ENCODE measurements at places on chromosomes 7 and 10.

GRCh38 chr7:124399941-124400340 lies 365.7 kb downstream of the GPR37 start:
- DNase-seq: no peak

DNA sequence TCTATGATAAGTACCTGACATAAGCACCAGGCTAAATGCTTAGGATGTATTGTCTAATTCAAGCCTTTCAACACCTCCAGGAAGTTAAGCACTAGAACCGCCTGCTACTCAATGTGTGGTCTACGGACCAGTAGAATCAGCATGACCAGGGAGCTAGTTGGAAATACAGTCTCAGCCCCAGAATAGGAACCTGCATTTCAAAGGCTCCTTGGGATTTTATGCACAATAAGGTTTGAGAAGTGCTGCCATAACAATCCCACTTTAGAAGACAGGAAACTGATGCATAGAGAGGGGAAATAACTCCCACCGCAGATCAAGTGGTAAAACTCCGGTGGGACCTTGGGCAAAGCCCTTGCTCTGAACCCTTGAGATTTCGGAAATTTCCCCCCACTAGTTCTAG lies 8.8 kb upstream of the DUSP5 start:
- DNase-seq: no peak

DNA sequence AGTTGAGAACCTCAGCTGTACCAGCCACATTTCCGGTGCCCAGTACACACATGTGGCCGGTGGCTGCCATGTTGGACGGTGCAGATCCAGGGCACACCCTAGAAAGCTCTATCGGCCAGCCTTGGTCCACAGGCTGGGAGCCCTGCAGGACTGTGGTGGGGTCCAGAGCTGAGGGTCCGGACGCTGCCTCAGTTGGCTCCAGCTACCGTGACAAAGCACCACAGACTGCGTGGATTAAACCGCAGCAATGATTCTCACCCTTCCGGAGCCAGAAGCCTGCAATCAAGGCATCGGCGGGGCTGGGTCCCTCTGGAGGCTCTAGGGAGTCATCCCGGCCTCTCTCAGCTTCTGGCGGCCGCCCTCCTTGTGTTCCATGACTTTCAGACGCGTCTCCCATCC lies 50.1 kb downstream of the PDGFA start:
- no peak for DNase-seq

GRCh38 chr10:89633484-89633883 lies 11.6 kb downstream of the PANK1 start:
- DNase-seq: no peak

GRCh38 chr7:10940704-10941355 lies 32.8 kb upstream of the PHF14 start:
- no peak for DNase-seq

DNA sequence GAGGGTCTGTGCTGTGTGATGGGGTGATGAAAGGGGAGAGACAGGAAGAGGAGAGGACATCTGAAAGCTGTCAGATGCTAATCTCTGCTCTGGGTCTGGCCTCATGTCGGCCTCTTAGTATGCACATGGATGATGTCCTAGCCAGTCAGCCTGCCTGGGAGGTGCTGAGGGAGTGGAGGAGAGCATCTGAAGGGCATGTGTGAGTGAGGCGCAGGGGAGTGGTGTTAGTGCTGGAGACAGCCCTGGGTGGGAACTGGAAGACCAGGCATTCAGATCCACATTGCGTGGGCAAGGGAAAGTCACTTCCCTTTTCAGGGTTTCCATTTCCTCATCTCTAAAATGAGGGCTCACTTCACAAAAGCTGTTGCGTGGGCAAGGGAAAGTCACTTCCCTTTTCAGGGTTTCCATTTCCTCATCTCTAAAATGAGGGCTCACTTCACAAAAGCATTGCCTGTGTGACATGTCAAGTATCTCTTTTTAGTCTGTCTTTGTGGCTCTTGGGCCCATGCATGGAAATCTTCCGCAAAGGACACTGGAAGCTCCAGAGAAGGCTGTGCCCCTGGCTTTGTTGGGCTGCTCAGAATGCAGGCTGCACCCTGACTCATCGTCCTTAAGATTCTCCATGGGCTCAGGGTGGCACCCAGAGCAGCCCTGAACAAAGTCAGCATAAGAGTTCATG lies 10.0 kb downstream of the SFTPD start:
- no peak for DNase-seq

GRCh38 chr10:104589431-104589830 lies 51.7 kb upstream of the SORCS3 start:
- no peak for DNase-seq

DNA sequence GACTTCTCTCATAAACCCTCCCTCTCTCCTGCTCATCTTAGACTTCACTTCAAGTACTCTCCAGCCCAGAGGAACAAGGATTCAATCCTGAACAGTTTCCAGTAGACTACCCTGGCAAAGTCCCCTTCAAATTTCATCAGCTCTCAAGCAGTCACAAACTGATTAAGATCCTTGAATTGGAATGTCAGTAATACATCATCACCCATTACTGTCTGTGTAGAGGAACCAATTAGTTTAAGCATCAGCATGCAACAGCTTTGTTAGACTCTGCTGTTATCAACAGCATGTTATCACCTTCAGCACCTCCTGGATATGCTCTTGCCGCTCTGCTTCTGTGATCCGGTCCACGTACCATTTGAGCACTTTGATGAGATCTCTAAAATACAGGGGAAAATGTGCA lies 307.0 kb upstream of the IMMP2L start:
- DNase-seq: no peak

- DNase-seq: no peak
Measured at GRCh38 chr7:106110238-106110560, 1.9 kb downstream of the SYPL1 start.

DNA sequence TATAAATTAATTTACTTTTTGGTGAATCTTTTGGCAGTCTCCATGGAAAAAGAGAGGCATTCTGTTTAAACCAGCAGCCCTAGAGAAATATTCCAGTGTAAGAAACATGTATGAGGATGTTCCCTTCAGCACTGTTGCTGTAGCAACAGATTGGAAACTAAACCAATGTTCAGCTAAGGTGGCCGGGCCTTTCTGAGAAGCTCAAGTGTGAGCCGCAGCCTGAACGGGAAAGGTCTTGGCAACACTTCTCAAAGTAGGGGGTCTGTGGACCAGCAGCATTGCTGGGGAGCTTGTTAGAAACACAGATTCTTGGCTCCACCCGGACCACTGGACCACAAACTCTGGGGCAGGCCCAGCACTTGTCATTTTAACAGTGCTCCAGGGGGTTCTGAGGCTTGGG lies 36.2 kb downstream of the RAMP3 start:
- DNase-seq: no peak

DNA sequence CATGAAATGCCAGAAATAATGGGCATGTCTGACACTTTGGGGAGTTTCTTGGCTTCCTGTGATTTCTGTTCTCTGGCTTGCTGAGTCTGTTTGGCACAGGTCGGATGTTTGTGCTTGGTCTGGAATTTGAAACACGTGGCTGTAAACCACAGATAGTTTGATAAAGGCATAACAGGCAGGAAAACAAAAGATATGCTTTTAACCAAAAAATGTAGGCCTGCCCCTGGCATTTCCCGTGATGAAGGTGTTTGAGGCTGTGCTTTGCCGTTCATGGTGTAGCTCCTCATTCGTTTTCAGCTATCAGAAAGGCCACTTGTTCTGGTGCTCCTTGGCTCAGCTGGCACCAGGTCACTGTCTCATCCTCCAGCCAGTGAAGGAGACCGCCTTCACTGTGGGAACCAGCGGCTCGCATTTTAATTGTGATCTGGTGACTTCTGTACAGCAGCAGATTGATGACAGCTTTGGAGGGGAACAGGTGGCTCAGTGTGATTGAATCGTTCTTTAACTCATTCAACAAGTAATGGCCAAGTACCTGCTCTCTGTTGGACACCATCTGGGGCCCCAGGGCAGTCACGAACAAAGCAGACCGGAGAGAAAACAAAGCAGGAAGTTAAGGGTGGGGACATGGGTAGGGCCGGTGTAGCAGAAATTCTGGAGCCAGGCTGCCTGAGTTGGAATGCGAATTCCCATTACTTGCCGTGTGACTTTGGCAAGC lies 111.5 kb downstream of the CCNY start:
- DNase-seq: peak; percentile 15

- DNase-seq: no peak
Measured at GRCh38 chr7:107387128-107387527, 82.7 kb upstream of the GPR22 start.

DNA sequence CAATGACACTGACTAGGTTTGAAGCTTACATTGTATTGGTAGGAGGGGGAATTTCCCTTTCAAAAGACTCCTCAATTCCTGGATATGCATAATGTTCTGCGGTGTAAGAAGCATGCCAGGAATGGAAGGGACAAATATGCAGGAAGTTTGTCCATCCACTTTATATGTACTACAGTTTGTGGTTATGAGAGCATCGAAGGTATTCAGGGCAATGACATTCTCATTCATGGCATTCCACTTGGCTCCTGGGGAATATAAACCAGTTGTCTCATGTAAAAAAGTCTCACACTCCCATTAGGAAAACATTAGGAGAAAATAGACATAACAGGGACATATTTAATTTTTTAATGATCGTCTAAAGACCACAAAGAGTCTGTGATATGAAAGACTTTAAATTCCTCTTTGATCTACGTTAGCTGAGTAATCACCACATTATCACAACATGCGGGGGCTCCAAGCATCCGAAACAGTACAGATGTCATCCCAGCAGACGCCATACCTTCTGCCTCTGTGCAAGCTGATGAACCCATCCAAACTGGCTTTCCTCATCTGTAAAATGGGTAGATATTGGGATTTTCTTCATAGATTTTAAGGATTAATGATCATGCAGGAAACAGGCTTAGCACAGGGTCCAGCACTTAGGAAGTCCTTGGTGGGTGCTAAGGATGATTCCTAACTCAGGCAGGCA lies 675.3 kb downstream of the INHBA start:
- DNase-seq: no peak

DNA sequence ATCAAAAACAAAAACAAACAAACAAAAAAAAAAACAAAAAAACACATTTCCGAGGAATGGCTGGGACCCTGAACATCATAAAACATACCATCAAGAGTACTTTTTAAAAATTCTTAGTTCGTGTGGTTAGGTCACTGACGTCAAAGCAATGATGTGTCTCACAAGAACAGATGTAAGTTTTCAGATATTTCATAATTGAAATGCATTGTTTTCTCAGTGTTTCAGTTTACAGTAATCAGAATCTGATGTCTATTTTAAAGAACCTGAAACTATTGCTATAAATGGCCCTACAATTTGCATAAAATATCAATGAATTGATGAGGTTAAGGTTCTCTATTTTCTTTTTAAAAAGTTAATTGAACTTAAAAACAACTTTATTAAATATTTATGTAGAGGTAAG lies 103.7 kb upstream of the HGF start:
- DNase-seq: no peak

GRCh38 chr10:113932854-113933253 lies 78.4 kb downstream of the NHLRC2 start:
- no peak for DNase-seq

DNA sequence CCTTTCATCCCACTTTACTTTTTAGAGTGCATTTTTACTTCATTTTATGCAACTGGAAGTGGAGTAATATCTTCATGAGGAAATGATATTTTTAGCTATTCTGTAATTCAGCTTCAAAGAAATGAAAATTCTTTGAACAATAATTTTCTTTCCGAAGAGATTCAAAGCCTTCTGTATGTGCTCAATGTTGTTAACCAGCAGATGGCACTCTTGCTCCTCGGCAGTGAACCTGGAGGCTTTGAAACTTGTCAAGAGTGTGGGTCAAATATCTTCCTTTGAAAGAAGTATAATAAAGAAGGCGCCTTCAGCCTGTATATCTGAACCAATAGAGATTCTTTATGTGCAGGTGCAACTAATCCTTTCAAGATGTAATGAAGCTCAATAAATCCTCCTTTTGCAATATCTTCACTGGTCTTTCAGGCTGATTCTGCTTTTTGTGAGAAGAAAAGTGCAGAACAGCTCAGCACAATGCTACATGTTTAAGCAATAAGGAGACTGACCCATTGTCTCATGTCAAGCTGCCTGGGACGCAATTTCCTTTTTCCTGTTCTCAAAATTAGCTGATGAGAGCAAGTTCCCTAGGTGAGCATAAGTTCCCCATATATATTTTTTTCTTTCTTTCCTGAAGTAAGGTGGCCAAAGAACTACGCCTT lies 258.4 kb downstream of the SEMA3A start:
- peak; percentile 47 for DNase-seq

- DNase-seq: no peak
Measured at GRCh38 chr7:41449694-41450093, 253.2 kb downstream of the INHBA start.

GRCh38 chr7:130305433-130306042 lies 12.6 kb downstream of the CPA4 start:
- no peak for DNase-seq

- DNase-seq: no peak
Measured at GRCh38 chr7:83528925-83529423, 120.0 kb downstream of the SEMA3E start.

- no peak for DNase-seq
Measured at GRCh38 chr7:49398746-49399145, 374.7 kb upstream of the VWC2 start.

- no peak for DNase-seq
Measured at GRCh38 chr10:121250995-121251764, 347.1 kb downstream of the FGFR2 start.

- DNase-seq: no peak
Measured at GRCh38 chr7:43594020-43594419, 11.1 kb downstream of the STK17A start.

- no peak for DNase-seq
Measured at GRCh38 chr10:86368046-86368445, 1.5 kb upstream of the GRID1 start.

- DNase-seq: peak; percentile 28
Measured at GRCh38 chr7:142799437-142799835, 28.7 kb downstream of the PRSS2 start.

DNA sequence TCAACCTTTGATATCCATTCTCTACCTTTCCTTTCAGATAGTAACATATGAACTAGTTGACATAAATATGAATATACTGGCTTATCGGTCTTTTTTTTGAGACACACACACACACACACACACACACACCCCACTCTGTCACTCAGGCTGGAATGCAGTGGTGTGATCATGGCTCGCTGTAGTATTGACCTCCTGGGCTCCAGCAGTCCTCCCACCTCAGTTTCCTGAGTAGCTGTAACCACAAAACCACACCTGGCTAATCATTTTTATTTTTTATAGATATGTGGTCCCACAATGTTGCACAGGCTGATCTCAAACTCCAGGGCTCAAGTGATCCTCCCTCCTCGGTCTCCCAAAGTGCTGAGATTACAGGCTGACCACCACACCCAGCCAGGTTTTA lies 14.2 kb upstream of the NT5C3A start:
- no peak for DNase-seq

GRCh38 chr7:33458581-33458980 lies 329.2 kb downstream of the BBS9 start:
- no peak for DNase-seq

Data from H1 (cell line).